ENCODE measurements at places on chromosomes 6 and 20. TPM values are rescaled to one million over a fixed set of nuclear protein-coding genes. Genes with fewer than 3 reads are reported as not detected.

DNA sequence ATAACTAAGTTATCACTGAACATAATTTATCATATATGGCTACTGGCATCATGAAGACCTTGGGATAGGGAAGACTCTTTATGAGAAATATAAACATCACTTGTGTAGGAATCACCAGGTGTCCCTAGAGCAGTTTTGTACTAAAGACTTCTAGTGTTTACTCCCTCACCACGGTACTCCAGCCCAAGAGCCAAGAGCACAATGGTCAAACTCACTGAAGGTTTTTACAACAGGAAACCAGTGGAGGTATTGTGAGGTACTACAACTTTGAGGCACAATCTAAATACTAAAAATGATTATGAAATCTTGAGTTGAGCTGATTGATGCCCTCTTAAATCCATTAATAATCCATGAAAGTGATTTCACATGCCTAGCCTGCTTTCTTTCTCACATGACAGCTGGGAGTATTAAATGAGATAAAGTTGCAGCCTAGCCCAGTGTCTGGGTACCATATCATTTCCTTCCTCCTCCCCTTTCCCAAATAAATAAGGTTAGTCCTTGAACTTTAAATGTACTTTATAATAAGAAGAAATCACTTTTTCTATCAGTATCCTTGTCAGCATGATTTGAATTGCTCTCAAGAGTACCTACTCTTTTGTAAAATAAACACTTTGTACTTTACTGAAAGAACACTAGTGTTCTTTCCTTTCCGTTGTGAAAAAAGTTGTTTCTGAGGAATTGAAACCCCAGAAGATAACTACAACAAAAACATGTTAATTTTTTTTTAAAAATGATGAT lies 26.5 kb downstream of the GLO1 start:
- no peak for DNase-seq

DNA sequence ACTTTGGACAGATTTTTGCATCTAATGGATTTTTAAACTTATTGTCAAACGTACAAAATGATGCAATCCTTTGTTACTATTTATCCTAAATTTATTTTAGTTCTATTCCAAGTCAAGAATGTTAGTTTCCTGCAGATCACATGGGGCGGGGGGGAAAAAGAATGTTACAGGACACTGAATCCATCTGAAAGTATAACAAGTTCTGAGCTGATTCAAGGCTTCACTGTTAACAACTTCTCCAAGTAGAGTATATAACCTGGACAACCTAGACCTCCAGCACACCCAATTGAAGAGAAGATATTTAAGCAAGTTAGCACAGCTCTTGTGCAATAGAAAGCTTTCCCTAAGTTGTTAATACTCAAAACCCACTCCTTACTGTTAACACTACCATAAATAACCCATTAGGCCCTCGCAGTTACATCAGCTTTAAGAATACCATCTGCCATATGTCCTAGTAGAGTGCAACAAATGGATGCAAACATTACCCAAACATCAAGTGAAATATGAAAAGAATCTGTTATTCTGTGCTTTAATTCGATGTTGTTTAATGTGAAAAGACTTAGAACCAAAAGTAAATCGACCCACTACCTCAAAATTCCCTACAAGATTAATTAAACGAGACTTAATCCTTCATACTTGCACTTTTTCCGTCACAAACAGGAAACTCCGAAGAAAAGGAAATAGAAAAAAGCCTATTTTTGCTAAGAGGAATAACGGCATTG lies 1.3 kb downstream of the SEC63 start:
- DNase-seq, result no peak

GRCh38 chr20:40913224-40914185 lies 115.1 kb upstream of the TOP1 start:
- no peak for DNase-seq

Gene STMND1
- not detected for total RNA-seq

Gene SYNCRIP
- 62.2 TPM for total RNA-seq

DNA sequence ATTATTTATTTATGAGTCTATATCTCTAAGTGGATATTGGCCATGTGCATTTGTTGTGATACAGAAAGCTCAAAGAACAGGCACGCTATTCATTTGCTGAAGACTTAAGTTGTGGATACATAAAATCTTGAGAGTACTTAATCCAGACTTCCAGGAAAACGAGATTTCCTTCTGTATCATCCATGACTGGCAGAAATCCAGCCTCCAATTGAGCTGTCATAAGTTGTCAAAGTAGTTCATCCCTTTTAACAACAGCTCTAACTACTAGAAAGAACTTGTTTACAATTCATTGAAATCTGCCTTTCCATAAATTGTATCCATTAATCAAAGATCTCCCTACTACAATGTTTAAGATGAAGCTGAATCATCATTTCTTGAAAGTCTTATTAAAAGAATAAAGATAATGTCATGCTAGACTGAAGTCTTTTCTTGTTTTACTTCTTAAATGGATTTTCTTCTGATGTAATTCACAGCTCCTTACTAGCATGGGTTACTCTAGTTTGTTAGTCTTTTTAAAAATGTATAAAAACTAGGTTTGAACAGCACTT lies 447.3 kb upstream of the CITED2 start:
- no peak for DNase-seq

- DNase-seq, result no peak
Observed at GRCh38 chr6:113365191-113365590, 492.0 kb upstream of the MARCKS start.

Gene GGTLC1
- total RNA-seq, result not detected

Gene PKIB
- total RNA-seq, result 0.35 TPM

DNA sequence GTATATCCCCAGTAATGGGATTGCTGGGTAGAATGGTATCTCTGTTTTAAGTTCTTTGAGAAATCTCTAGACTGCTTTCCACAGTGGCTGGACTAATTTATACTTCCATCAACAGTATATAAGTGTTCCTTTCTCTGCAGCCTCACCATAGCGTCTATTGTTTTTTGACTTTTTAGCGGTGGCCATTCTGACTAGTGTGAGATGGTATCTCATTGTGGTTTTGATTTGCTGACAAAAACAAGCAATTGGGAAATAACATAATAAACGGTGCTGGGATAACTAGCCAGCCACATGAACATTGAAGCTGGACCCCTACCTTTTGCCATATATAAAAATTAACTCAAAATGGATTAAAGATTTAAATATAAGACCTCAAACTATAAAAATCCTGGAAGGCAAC lies 14.2 kb downstream of the OR2A4 start:
- DNase-seq, result no peak

GRCh38 chr6:105713474-105714118 lies 310.7 kb upstream of the PREP start:
- no peak for DNase-seq

GRCh38 chr6:56417823-56418222 lies 170.4 kb upstream of the COL21A1 start:
- DNase-seq, result no peak

DNA sequence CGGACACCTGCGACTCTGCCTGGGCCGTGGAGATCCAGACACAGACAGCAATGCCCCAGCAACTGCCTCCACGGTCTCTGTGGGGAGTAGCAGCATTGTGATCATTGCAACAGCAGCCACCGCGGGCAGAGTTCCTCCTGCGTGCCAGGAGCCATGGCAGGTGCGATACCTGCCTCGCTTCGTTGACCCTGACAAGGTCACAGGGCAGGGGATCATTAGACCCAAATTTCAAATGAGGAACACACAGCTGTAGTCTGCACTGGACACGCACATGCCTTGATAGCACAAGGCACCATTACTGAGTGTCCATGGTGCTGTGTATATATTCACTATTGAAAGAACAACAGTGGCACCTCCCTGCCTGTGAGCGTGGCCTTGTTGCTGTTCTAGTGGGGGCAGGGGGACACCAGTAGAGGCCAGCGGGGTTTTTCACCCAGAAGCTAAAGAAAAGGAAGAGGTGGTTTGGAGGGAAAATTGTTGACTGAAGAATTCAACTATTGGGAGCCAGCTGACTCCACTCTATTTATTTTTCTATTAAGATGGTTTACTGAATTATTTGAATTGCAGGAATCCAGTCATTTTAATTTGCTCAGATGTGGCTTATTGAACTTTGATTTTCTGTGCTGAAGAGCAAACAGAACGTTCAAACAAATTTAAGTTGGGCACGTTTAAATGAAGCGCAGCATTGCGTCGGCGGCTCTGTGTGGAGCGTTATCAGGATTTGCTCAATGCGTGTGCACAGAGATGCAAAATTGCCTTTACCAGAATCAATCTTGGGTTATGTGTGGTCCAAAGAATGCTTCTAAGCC lies 60.2 kb upstream of the RPS6KA2 start:
- DNase-seq, result no peak

DNA sequence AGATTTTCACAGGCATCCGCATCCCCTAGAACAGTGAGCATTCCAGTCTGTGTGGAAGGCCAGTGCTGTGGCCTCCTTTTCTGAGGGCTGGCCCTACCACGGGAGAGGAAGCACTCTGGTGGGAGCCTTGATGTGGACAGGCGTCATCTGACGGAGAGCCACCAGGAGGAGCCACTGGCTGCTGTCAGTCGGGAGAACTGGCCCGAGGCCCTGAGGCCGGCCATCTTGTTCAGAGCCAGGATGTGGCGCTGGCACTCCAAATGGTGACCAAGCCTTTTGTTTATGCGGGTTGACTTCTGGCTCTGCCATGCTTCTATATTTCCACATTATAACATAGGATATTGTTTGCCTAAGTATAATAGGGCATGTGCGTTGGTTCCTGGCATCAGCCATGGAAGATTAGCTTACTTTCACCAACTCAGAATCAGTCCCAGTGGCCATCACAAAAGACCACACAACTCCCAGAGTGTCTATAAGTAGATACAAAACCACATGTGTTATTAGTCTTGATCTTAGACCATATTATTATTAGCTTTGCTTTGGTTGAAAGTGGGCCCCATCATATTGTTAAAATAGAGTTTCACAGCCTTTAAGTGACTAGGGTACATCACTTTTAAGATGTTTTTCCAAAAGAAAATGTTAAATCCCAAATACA lies 273.9 kb upstream of the TAB2 start:
- no peak for DNase-seq

GRCh38 chr20:17747431-17747846 lies 47.7 kb downstream of the BANF2 start:
- no peak for DNase-seq

DNA sequence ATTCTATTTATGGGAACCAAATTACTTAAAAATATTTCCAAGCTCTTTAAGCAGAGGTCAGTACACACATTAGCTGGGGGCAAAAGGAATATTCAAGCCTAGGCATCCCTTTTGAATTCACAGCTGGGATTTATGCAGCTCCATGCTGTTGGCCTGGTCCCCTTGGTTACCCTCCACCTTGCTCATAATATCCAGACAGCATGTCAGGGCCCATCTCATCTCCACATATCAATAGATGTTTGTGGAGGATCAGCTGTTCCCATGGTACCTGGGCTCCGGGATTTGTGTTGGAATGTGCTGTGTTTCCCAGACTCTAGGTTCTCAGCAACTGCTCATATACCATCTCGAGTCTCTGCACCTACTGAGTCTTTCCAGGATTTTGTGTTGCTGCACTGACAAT lies 534.8 kb downstream of the BMP2 start:
- no peak for DNase-seq

DNA sequence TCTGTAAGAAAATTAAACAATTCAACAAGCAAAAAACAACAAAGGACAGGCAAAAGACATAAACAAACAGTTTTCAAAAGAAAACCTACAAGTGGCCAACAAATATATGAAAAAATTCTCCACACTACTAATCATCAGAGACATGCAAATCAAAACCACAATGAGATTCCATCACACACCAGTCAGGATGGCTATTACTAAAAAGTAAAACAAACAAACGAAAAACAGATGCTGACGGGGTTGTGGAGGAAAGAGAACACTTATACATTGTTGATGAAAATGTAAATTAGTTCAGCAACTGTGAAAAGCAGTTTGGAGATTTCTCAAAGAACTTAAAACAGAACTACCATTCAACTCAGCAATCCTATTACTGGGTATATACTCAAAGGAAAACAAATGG lies 537.6 kb downstream of the HDGFL1 start:
- DNase-seq, result no peak

Gene MEI4
- total RNA-seq, result 0.32 TPM

DNA sequence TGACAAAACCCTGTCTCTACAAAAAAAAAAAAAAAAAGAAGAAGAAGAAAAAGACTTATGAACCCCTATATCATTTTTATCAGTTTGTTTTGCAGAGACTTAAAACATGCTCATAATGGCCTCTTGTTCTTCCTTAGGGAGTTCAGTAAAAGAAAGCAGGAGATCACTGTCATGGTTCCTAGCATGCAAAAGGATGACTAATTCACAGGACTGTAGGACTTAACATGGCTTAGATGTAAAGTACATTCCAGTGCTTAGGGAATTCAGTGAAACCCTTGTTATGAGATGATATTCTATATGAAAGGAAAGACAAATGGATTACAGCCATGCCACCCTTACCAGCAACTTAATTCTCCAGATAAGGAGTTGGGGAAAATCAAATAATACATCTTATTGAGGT lies 29.5 kb downstream of the EEF1A1 start:
- no peak for DNase-seq

- peak; percentile 76 for DNase-seq
Observed at GRCh38 chr6:5214570-5215052, 46.1 kb downstream of the LYRM4 start.

DNA sequence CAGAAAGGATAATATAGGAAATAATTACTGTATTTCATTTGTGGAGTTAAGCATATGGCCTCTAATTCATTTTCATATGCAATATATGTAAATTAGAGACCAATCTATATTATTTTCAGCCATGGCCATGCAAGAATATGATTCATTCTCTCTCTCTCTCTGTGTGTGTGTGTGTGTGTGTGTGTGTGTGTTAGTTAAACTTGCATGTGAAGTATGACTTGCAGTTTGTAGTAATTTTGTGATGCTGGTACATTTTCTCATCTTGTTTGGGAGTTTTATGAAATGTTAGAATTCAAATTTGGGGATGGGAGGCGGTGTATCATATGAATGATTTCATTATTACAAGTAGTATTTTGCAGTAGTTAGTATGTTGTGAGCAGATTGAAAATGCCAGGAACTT lies 74.8 kb downstream of the JARID2 start:
- no peak for DNase-seq

DNA sequence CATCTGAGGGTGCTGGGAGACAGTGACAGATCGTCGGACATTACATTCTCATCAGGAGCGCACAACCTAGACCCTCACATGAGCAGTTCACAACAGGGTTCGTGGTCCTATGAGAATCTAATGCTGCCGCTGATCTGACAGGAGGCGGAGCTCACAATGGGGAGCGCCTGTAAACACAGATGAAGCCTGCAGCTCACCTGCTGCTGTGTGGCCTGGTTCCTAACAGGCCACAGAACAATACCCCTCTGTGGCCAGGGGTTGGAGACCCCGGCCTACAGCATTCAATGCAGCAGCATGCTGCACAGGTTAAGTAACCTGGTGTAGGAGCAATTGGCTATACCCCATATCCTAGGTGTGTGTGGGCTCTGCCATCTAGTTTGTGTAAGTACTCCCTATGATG lies 19.5 kb downstream of the ANKRD60 start:
- no peak for DNase-seq

Gene RAB23
- 11.9 TPM for total RNA-seq

GRCh38 chr6:126698732-126699240 lies 358.9 kb downstream of the CENPW start:
- DNase-seq, result no peak

- DNase-seq, result no peak
Observed at GRCh38 chr6:103177791-103178190, 1681.9 kb downstream of the HACE1 start.

Measured in left ventricle myocardium superior (tissue), 1 donor.